ENCODE measurements at places on chromosomes 7 and 10.
A peak's percentile ranks its signal among the peaks of the same experiment; 100 is the strongest.

DNA sequence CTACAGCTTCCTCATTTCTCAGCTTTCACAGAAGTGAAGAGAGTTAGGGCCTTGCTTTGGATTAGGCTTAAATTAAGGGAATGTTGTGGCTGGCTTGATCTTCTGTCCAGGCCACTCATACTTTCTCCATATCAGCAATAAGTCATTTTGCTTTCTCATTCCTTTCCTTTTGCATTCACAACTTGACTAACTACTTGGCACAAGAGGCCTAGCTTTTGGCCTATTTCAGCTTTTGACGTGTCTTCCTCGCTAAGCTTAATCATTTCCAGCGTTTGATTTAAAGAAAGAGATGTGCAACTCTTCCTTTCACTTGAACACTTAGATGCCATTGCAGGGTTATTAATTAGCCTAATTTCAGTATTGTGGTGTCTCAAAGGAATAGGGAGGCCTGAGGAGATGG lies 712.0 kb downstream of the INHBA start:
- DNase-seq: no peak

- DNase-seq: no peak
These were observed 1.3 kb downstream of the IMMP2L start for GRCh38 chr7:111560773-111561653.

GRCh38 chr10:103145860-103146466 lies 47.1 kb downstream of the NT5C2 start:
- no peak for DNase-seq

- DNase-seq: no peak
These were observed 637.3 kb downstream of the SUGCT start for GRCh38 chr7:40772096-40772495.

- no peak for DNase-seq
These were observed 30.0 kb upstream of the LANCL2 start for GRCh38 chr7:55335151-55335550.

- DNase-seq: no peak
These were observed 162.1 kb downstream of the CHCHD3 start for GRCh38 chr7:132919771-132920170.

GRCh38 chr7:154729056-154729455 lies 273.9 kb downstream of the PAXIP1 start:
- DNase-seq: no peak

- no peak for DNase-seq
These were observed 6.0 kb downstream of the CCDC186 start for GRCh38 chr10:114167985-114168384.

GRCh38 chr7:39035903-39036302 lies 58.2 kb downstream of the POU6F2 start:
- no peak for DNase-seq

DNA sequence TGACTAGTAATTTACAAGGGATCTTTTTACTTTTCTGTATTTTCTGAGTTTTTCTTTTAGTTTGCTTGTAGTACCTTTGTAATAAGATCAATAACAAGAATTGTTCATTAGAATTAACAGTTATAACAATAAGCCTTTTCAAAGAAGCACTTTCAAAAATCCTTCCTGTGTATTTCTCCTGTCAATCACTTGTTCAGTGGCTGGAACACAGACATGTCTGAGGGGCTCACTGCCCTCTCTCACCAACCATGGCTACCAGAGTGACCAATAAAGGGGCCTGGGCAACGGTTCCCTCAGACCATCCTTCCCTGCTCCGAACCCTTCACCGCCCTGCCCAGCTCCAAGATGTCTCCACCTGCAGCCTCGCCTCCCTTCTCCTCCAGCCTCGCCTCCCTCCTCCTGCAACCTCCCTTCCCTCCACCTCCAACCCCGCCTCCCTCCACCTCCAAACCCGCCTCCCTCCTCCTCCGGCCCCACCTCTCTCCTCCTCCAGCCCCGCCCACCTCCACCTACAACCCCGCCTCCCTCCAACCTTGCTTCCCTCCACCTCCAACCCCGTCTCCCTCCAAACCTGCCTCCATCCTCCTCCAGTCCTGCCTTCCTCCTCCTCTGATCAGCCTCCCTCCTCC lies 353.4 kb downstream of the TNS3 start:
- no peak for DNase-seq

DNA sequence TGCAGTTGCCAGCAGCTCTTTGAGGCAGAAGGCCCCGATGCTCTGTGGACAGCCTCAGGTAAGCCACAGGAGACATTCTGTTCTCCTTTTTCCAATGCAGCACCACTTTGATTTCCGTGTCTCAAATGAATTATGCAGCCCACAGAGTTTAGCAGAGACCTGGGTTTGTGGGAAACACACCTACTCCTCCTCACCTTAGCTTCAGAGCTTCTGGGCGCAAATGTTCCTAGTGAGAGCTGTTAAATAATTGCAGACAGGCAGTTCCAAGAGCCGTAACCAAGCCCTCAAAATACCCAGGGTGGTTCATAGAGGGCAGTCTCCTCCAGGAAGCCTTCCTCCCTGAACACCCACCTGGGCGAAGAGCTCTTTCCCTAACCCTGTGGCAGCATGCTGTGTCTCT lies 69.2 kb upstream of the AGK start:
- no peak for DNase-seq

DNA sequence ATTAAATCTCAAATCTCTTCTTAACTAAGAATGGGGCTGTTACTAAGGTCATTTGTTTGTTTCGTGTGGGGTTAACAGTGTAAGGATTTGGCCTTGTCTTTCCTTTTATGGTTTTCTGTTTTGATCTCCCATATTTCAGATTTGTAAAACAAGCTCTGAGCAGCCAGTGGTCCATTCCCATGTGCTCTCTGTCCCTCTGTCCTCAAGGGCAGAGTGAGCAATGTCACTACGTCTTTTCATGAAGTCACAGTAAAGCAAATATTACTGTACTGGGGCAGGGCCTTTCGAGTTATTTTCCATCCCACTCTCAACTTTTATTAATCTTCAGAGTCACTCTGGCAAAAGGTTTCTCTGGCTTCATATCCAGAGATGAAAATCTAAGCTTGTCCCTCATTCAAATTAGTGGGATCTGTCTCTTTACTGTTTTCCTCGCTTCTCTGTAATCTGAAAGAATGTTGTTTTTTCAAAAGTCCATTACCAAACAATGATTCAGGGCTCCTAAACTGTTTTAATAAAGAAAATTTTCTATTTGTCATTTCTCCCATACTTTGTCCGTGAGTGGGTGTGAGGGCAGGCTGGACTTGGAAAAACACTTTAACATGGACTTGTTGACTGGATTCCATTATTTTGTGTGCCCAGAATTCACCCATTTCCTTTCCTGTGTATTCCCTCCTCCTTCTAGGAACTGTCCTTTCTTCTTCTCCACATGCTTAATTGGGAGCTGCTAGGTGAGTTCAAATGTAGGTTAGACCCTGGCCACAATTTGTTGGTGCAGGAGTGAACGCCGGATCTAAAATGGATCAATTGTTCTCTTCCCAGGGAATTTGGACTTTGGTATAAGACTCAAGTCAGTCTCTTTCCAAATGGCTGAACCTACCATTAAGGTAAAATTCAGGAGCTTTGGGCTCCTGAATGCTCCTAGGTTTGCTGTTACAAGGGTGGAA lies 42.1 kb upstream of the NAMPT start:
- no peak for DNase-seq

DNA sequence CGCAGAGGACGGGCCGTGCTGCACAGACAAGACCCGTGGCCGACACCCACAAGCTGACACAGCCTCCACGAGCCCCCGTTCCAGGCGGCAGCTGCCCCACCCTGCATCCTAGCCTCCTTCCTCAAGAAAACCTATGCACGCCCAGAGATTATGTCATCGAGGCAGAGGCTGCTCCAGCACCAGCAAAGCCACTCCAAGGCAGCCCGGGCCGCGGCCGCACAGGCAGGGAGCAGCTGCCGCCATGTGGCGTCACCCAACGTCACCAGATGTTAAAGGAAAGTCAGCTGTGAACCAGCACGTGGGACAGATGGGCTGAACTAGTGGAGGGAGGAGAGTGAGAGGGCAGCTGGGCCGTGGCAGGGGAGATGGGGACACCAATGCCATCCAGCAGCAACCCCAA lies 59.8 kb downstream of the STK32C start:
- peak; percentile 91 for DNase-seq

- DNase-seq: no peak
These were observed 10.2 kb downstream of the EN2 start for GRCh38 chr7:155467846-155468784.

DNA sequence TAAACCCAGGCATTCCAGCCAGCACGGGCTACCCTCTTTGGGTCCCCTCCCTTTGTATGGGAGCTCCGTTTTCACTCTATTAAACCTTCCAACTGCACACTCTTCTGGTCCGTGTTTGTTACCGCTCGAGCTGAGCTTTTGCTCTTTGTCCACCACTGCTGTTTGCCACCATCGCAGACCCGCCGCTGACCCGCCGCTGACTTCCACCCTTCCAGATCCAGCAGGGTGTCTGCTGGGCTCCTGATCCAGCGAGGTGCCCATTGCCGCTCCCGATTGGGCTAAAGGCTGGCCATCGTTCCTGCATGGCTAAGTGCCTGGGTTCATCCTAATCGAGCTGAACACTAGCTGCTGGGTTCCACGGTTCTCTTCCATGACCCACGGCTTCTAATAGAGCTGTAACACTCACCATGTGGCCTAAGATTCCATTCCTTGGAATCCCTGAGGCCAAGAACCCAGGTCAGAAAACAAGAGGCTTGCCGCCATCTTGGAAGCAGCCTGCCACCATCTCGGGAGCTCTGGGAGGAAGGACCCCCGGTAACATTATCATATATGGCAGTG lies 14.5 kb downstream of the ZNF277 start:
- DNase-seq: no peak

DNA sequence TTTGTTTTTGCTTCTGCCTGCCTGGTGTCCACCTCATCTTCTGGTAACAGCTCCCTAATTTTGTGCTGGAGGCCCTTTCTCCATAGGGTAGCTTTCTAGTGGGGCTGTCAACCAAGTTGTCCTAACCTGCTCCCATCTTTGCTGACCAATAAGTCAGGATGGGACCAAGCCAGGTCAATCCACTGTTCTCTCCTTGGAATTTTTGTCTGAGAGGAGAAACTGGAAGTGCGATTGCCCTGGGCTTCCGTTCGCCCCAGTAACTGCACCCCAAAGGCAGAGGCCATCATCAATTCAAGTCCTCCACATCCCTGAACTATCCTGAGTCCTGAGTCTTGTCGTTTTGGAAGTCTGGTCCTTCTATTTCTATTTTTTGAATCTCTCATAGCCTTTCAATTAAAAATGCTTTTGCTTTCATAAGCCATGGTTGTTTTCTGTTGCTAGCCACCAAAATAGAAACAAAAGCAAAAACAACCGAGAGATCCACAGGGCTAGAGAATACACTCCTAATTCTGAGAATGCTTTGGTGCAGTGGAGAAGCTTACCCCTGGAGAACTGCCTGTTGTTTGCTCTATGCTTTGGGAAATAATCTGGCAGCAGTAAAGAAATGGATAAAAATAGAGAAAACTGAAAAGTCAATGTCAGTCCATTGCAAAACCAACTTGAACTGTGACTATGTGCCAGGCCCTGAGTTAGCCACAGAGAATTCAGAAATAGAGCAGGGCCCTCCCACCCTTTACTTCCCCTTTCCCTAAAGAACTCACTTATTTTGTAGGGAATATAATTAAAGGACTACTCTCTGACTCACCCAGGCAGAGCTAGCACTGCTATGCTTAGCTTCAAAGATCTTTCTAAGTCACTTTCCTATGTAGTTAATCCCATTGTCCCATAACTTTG lies 368.1 kb downstream of the CXCL12 start:
- DNase-seq: no peak

GRCh38 chr10:96616961-96617360 lies 30.1 kb upstream of the TM9SF3 start:
- DNase-seq: no peak

GRCh38 chr10:78875331-78875877 lies 193.4 kb upstream of the ZMIZ1 start:
- no peak for DNase-seq

DNA sequence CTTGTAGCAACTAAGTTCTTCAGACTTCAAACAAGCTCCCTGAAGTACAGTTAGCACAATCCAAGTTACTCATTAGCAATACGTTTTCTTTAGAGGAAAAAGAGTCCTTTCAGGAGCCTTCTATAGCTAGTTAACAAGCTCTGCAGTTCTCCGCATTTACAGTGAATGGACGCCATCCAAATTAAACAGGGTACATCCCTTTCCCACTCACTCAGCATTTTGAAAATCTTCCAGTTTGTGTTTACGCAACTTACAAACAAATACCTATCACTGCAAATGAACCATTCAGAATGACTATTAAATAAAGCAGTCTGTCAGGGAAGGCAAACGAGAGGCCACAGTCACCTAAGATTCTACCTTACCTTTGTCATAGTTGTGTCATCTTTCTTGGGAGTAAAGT lies 84.5 kb downstream of the RNF32 start:
- DNase-seq: no peak
